RWPE2 (cell line): ENCODE measurements at places on chromosomes 6 and 20.

GRCh38 chr20:19465536-19465935, 253.1 kb downstream of the SLC24A3 start:
- DNase-seq = no peak

DNA sequence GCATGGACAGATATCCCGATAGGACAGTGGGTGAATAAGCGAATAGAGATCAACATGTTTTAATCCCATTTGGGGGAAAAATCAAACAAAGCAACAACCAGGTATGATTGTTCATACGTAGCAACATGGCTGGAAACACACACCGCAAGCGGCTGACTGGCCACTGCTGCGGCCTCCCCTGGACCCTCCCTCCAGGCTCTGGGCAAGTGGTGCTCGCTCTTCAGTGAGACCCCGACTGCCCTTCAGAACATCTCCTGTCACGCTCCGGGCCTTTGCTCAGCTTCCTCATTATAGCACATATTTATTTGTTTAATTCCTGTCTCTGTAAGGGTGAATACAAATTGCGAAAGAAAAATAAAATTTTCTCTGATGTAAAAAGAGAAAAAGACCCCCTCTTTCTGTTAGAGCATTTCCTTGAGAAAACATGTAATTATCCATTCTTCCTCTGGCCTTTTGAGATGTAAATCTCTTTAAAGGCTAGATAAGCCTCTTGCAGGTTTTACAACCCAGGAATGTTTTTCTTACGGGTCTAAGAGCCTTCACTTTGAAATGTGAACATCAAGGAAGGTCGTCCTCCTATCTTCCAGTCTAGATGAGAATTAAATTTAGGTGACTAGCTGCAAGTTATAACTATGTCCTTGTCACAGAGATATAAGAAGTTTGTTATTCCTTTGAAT, 11.0 kb upstream of the FAM210B start:
- peak; percentile 67 for DNase-seq

DNA sequence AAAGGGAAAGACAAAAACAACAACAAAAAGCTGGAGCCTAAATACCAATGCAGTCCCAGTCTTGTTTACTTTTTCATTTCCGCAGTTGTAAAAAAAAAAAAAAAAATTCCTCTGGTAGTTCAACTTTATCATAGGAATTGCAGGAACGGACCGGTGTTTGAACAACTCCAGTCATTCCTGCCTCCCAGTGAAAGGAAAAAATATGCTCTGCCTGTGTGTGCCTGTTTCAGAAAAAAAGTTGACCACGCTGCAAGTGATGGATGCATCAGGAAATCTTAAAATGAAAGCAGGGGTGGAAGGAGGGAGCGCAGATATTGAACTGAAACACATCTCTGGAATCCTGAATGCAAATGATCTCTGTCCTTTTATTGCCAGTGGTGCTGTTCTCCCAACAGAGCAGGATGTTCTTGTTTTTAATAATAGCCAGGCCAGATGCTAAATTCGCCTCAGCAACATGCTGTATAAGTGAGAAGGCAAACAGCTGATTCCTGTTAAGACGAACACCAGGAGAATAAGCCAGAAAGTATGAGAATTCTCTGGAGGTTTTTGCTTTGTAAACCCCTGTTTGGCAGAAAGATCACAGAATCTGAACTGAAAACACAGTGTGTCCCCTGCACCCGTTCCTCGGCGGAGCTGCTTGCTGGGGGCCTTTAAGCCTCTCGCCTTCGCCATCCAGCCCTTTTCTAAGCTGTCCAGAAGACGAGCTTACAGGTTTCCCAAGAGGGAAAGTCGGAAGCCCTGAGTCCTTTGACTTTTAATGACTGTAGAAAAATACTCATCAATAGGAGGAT, 178.4 kb upstream of the SUPT3H start:
- DNase-seq = no peak

DNA sequence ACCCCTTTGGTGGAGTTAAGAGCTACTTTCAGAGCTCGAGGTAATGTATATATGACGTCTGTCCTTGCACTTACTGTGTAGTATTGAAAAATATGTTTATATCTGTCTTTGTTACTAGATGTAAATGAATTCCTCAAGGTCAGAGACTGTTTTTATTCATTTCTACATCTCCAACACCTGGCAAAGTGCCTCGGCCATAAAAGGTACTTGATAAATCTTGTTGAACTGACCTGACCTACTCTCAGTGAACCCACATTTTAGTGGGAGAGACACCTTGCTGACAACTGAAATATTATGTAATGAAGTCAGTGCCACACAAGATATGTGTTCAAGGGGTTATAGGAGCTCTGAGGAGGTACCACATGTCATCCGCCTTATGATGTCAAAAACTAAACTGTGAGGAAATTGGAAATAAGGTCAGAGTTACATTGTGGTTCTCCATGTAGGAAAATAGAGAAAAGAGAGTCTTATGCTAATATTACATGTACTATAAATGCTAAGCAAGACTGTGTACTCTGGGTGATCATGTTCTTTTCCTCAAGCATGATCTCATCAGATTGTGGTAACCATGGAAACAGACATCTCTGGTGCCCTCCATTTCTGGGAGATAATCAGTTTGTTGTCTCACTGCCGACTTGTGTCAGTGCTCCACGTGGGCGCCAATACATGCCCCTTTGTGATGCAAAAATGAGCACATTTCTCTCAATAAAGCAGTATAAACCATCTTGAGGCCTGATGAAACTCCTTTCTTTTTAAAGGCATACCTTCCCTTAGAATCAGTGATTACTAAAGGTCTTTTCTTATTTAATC, 5.7 kb upstream of the TMEM30A start:
- no peak for DNase-seq

DNA sequence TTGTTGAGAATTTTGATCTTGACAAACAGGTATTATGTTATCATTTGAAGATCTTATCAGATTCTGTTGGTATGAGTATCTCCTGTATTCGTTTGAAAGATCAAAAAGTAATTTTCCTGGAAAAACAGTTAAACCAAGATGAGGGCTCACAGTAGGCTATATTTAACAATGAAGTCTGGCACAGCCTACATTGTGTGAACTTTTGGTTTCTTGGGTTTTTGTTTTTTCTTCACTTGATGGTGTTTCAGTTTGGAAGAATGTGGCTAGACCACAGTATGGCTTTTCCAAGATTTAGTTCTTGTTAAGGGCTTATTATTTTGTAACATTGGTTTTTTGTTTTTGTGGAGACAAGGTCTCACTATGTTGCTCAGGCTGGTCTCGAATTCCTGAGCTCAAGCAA, 306.4 kb downstream of the CDKAL1 start:
- DNase-seq = no peak
